Spinal cord (tissue), 10 donors: ENCODE measurements at places on chromosomes 5 and 9. TPM values are rescaled to one million over a fixed set of nuclear protein-coding genes. Genes with fewer than 3 reads are reported as not detected.

FOXD4L5 gene
- total RNA-seq, result 0.40 TPM

- DNase-seq, result no peak
Observed at GRCh38 chr5:39691993-39692392, 267.2 kb upstream of the DAB2 start.

ADRB2 gene
- 4.4 TPM for total RNA-seq

PCDHGA5 gene
- 8.8 TPM for total RNA-seq

ADRA1B gene
- 3.2 TPM for total RNA-seq

DNA sequence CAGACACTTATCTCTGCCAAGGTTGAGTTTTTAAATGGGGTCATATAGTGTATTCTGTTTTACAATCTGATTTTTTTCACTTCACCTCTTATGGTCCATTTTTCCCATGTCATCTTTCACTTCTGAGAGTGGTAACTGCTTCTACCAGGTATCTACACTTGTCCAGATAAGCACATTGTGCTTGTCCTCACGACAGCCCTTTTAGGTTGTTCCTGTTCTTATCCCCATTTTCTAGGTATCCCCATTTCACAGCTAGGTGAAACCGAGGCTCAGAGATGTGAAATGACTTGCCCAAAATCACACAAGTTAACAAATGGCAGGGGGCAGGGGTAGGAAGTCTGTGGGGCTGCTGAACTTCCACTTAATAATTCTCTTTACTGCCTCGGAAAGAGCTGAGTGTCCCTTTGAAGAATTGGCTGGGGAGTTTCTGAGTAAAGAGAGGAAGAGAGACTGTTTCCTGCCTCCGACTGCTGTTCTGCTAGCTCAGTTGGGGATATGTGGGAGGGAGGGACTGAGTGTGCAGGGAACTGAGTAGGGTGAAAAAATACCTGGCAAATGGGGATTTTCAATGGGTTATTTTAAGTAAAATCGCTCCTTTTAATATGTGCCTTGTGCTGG lies 255.4 kb downstream of the GRIA1 start:
- DNase-seq, result no peak

FKTN gene
- 37.7 TPM for total RNA-seq

DNA sequence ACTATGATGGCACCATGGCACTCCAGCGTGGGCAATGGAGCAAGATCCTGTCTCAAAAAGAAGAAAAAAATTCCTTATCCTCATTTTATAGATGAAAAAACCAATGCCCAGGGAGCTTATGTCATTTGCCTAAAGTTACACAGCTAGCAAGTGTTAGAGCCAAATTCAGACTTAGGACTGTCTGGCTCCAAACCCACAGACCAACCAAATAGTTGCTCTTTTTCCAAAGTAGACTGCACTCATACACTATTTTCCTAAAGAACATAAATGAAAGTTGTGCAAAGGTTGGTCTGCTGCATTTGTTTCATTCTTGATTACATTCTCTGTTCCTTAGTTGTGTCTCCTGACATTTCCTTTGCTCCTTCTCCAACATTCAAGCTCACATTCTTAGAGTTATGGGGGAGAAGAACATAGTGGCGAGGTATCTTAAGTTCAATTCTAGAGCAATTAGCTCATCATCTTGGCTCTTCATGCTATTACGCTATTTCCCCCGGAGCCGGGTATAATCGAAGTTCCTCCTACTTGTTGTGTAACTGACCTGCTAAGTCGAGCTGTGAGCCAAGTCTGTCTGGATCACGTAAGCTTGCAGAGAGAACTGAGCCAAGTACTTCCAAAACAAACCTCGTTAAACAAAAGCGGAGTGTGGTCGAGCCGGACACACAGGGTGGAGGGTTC lies 138.3 kb downstream of the RFK start:
- DNase-seq, result no peak

CXCL14 gene
- 17.0 TPM for total RNA-seq

DNA sequence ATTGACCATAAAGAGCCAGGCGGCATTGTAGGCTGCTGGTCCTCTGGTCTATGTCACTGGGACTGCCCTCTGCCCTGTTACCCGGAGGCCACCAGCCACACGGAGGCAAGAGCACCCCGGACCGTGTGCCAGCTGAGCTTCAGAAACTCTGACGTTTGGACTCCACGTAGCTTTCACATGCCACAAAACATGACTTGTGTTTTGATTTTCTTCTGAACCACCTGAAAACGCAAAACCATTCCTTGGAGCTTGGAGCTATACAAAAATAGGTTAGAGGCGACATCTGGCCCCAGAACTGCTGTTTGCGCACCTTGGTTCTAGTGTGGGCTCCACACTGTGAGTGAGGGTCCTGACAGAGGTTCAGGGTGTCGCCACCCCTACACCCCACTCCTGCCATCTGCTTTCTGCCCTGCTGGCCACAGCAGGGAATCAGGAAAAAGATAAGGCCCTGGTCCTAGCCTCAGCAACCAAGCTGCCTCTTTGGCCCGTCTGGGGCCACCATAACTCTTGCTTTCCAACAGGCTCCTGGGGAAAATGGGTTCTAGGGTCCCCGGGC lies 151.3 kb upstream of the IRX2 start:
- DNase-seq, result no peak

CCNI2 gene
- 1.3 TPM for total RNA-seq

DNA sequence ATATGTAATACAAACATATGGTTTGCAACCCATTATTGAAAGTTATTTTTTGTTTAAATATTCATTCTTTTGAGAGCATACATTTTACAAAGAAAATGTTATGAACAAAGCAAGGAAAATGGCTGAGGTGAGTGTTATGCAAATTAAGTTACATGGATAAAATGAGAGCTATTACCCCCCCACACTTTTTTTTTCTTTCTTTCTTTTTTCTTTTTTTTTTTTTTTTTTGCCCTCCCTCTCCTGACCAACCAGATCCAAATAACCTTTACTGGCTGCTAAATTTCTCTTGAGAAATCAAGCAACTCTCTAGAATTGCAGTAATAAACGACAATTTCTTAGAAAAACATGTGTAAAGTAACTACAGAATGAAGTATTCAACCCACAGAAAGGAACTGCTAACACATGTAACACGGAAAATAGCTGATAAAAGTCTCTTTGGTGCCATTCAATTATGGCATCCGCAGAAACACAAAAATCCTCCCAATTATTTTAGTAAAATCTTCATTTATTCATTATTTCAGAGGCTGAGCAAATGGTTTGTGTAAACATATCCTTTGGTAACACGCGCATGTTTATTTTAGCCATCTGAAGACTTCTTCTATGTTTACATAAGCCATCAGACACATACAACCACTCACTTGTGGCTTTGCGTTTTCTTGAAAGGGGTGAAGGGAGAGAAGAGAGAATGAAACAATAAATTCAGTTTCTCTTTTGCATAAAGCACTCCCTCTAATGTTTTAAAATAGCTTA lies 216.1 kb downstream of the NFIB start:
- no peak for DNase-seq

PTPRD gene
- total RNA-seq, result 97.4 TPM

GRCh38 chr5:175657593-175658271 lies at the start of gene HRH2:
Gene HRH2 (plus strand): TSS chr5:175658071. CDS start chr5:175683234, 25,163 bp downstream.
- DNase-seq, result peak; percentile 22

DNA sequence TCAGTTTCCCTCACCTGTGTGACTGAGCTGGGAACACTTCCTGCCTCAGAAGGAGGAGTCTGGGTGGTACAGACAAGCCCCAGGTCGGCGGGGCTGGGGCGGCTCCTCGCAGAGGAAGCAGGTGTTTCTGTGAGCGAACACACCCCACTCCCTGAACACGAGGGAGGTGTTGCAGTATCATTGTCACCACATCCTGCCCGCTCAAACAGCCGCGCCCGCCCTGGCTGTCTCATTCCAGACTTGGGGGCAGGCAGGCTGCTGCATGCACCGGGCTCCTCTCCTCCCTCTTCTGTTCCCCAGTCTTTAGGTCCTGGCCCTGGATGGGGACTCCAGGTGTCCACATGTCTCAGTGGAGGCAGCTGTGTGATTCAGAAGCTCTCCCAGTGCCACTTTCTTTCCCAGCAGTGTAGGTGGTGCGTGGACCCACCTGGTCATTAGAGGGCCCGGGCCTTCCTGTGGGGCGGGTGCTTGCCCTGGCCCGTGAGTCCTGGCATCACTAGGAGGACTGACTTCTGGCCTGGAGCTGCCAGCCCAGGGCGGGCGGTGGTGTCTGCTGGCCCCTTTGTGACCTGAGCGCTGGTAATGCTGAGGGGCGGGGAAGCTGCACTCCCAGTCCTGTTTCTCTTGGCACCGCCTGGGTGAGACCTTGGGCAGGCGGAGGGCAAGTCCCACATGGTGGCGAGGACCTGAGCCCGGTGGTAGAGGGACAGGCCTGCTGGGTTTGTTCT lies 18.3 kb upstream of the PHYHD1 start:
- no peak for DNase-seq

SH2D3C gene
- 11.6 TPM for total RNA-seq

DNA sequence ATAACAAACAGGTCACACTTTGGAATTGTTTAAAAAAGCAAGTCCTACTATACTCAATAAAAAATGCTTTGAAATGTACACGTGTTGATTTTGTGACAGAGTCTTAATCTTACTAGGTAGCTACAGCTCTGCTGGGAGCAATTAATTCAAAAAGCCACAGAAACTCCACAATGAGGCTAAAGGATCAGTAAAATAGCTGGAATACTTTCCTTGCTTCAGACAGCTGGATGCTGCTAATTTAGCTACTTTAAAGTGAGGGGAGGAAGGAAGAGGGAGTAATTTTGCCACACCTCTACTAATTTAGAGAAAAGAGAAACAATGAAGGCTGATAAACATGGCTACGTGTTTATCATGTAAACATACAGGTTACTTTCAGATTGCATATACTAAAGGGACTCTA lies 927.6 kb upstream of the DMAC1 start:
- DNase-seq, result no peak

DNA sequence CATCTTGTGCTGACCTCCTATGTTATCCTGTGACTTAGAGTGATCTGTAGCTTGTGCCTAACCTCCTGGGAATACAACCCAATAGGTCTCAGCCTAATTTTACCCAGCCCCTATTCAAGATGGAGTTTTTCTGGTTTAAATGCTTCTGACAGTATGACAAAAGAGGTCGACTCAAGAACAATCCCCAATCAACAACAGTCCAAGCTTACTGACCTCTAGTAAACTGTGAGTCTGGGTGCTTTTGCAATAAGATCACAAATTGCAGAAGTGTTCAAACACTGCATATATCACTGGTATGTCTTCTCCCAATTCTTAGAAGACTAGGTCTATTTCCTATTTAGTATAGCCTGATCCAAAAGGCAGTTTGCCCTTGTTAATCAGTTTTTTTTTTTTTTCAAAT lies 323.5 kb upstream of the PTGER4 start:
- DNase-seq, result no peak

DNA sequence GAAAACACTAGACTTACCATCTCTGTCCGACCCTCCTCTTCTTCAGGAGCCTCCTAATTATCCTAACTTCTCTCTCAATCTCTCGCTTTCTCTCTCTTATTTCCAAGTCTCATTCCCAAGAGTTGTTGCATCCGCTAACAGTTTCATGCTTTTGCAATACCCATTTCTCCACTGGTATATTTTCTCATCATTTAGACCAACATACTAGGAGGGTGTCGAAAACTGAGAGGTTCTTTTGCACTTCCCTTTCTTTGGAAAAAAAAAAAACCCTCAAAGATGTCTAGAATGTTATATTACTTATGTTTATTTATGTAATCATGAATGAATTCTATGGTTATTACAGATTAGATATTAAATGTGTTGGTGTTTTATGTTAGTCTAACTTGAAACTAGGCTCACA lies 35.9 kb downstream of the SPZ1 start:
- DNase-seq, result no peak

IRX2 gene
- 4.8 TPM for total RNA-seq

DNA sequence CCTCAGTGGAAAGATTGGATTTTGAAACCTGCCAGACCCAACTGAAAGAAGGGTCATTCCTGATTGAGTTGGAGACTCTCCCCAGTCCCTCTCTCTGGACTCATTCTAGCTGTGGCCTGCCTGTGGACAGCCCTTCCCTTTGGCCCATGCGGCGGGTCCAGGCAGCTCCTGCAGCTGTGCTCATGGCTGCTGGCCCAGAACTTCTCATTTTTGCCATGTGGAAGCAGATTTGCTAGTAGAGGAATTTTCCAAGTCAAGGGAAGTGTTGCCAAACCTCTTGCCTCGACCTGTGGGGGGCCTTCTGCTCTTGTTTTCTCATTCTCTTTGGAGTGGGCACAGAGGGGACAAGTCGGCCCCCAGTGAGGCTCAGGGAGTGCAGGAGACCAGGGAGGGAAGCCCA lies 89.2 kb downstream of the ANKRD33B start:
- DNase-seq, result no peak

DNA sequence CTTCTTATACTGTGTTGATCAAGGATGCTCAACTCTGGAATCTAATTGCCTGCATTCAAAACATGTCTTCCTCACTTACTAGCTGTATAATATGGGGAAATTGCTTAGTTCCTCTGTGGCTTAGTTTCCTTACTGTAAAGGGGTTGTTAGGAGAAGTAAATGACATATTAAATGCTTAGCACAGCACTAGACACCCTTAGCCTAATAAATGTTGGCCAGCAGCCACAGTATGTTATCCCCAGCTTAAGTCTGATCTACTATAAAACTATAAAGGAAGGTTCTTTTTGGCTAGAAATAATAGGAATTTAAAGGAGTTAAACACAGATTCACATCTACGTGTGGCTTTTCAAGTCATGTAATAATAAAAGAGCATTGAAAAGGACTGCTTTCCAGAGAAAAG lies 232.4 kb downstream of the PCSK1 start:
- no peak for DNase-seq

DNA sequence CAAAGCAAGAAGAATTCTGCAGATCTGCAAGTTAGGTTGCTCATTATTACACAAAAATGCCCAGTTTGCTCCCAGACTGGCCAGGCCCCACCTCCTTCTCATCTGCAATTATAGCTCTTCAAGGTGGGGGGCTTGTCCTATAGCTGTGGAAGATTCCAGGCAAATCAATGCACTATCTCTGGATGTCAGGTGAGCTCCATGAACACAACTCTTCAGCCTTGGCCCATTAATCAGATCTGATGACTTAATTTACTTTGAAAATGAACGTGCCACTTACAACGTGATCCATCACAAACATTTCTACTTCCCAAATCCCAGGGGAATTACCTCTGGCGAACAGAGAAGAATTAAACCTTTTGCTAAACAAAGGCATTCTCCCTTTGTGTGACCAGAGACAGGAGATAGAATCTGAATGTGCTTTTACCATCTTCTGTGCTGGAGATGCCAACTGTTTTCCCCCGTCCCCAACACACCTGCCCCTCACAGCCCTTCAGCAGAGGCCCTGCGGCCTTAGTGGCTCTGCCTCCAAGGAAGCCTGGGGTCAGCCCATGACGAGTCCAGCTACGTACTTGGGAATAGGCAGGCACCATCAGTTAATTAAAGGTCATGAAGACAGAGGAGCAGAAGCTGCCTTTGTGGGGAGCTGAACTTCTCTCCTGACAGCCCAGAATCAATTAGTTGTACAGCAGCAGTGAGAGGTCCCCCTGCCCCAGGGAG lies 60.5 kb downstream of the SNX18 start:
- no peak for DNase-seq

- no peak for DNase-seq
Observed at GRCh38 chr5:177495243-177496060, 2.0 kb downstream of the PDLIM7 start.

PRELID2 gene
- 19.5 TPM for total RNA-seq

DNA sequence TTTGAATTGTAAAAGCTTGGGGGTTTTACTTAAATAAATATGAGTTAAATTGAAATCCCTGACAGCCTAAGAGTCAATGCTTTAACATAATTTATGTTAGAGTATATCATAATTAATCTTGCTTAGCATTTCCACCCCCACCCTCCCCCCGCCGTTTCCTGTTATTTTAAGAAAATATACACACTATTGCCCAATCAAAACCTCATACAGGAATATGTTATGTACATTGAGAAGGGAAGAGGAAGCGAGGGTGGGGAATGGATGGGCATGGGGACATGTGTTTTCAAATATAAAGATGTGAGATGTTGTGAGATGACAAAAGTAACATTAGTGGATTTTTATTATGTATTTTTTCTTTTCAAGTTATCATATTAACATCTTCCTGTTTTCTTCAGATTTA lies 561.1 kb upstream of the MEF2C start:
- DNase-seq, result no peak
